ENCODE measurements at places on chromosomes 12 and 14.

DNA sequence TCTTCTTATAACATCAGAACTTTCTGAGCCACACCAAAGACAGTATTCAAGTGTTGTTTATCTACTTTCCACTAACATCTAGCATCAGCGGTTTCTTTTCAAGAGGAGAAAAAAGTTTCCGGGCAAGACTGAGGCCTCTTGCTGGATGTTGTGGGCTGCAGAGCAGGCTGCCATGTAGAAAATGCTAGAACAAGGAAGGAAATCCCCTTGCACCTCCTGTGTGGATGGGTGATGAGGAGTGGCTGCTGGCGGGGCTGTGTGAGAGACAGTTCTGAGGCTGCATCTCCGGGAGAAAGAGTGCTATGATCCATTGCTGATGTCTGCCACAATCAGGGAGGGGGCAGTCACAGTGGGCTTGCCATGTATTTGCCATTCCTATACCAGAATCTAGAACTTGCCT is 37.8 kb upstream of the PPP1CC start:
- peak; percentile 54 for DNase-seq

DNA sequence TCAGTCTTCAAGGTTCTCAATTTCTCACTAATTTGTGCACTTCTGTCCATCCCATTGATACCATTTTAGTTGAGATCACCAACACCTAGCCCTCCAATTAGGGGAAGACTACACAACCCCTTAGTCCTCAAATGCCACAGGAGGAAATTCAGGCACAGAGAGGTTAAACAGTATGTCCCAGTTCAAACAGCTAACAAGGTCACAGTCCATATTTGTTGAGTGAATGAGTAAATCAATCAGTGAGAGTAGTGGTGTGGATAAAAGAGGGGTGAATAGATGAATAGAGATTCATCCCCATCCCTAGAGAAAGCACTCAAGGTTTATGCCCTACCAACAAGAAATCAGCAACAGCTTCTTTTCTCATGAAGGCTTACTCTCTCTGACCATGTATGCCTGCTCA is 94.2 kb upstream of the RIC8B start:
- DNase-seq = no peak

- no peak for DNase-seq
These were observed 28.5 kb downstream of the KLC1 start for GRCh38 chr14:103657471-103657870.

GRCh38 chr12:116319898-116320621 is 42.6 kb upstream of the MED13L start:
- DNase-seq = peak; percentile 1

- DNase-seq = no peak
These were observed 325.9 kb upstream of the PRICKLE1 start for GRCh38 chr12:42915426-42915825.

DNA sequence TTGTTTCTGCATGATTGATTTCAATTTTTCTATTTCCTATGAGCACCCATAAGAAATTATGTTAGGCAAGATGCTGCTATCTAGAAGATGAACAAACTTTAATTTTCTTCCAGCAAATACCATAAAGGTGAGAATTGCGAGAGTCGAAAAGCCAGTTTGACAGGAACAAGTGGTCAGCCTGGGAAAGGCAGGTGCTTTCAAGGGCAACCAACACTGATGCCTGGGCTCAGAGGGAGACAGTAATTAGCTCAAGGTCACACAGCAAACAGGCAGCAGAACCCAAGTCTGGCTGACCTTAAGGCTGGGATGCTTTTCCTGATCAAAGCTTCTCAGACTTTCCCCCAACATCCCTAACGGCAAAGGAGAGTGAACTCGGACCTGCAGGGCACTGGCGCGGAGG is 6.8 kb upstream of the OTUB2 start:
- DNase-seq = no peak

- DNase-seq = no peak
These were observed 96.3 kb downstream of the TSPAN8 start for GRCh38 chr12:71061451-71061850.

GRCh38 chr12:96196781-96197180 is 2.6 kb downstream of the ELK3 start:
- peak; percentile 52 for DNase-seq
